Epithelial cell of proximal tubule (primary cell): ENCODE measurements at places on chromosomes 2 and 18. TPM values are rescaled to one million over a fixed set of nuclear protein-coding genes. Genes with fewer than 3 reads are reported as not detected.

- peak; percentile 81 for DNase-seq
These were observed 55.7 kb downstream of the CCDC93 start for GRCh38 chr2:117958186-117958585.

The TMEM169 gene
- 2.9 and 3.1 TPM in 2 replicates for total RNA-seq

DNA sequence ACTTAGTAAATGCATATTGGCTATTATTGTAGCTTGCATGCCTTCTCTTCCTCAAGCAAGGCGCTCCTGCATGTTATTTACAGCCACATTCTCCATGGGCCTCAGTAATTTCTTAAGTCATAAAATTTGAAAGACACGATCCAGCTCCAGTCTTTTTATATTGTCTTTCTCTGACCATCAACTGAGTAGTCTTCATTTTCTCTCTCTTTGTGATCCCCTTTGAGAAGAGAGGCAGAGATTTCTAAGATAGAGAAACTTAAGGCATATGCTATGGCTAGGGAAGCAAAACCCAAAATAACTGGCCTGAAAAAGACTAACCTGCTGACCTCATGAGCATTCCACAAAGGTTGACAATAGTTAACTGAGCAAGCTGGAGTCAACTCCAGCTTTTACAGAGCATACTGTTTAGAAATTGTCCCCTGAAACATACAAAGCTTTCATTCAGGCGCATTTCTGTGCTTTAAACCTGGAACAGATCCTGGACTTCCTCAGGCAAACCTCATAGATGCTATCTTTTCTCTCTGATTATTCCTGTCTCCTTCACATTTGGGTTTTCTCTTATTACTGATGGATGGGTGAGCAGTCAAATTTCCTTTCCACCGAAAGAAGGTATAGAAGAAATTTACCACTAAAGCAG lies 4.6 kb downstream of the DPP4 start:
- DNase-seq, result no peak

- no peak for DNase-seq
These were observed 41.3 kb downstream of the LHCGR start for GRCh38 chr2:48714245-48714644.

The IL1RN gene
- 0.29 and 1.1 TPM in 2 replicates for total RNA-seq

- no peak for DNase-seq
These were observed 21.6 kb downstream of the TMEM18 start for GRCh38 chr2:655626-656025.

DNA sequence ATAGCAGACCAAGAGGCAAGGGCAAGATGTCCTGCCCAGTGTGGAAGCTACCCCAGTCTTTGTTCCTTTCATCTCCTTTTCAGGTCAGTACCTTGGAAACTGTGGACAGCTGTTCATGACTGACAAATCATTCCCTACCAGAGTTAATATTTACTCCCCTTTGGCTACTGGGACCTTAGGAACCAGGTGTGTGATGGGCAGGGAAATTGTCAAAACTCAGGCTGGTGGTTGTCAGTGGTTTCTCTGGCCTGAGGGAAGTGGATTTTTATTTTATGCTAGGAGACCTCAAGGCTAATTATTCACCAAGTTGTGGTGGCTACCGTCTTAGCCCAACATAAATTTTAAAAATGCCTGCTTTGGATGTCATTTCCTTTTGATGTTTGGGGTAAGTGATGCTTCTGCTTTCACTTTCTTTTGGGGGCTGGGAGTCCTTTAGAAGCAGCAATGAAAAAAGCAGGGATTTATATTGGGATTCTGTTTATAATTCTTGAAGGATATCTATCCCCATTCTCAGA lies 119.3 kb downstream of the SETBP1 start:
- no peak for DNase-seq

The SCN9A gene
- 0.87 and 2.1 TPM in 2 replicates for total RNA-seq

- no peak for DNase-seq
These were observed 298.9 kb upstream of the NCKAP5 start for GRCh38 chr2:133867166-133867565.

GRCh38 chr2:143776526-143777297 lies 647.5 kb downstream of the ARHGAP15 start:
- no peak for DNase-seq

GRCh38 chr2:230716588-230716987 lies 3.9 kb downstream of the CAB39 start:
- no peak for DNase-seq

DNA sequence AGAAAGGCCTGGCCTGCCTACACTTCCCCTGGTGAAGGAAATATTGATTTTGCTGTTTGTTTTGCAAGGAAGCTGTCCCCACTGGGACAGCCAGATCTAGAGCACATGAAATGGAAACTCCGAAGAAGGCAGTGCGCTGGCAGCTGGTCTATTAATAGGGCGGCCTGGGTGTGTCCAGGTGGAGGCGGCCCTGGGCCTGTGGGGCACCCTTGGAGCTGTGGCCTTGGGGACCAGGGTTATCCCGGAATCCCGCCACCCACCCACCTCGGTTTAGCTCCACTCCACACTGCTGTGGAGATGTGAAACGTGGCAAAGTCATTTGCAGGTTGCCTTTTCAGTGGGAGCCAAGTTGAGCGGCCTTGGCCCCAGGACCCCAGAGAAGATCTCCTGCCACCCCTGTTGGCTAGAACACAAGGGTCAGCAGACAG lies 204.3 kb downstream of the KLHL29 start:
- no peak for DNase-seq

DNA sequence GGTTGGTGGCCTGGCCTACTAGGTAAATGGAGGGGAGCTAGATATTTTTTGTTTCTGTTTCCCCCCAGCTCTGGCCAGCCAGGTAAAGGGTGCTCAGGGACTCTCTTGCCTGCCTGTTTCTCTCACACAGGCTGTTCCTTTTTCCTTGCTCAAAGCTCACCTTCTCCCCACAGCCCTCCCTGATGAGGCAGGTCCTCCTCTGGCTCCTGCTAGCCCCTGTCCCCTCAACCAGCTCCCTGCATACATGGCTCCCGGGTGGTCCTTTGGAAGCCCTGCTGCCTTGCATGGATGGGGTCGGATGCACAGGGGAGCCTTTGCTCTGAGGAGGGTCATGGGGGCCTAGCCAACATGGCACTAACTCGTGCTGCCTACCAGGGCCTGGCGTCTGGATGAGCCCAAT lies 27.8 kb downstream of the DYSF start:
- DNase-seq, result no peak

GRCh38 chr2:241061275-241061674 lies 40.8 kb downstream of the MTERF4 start:
- no peak for DNase-seq

DNA sequence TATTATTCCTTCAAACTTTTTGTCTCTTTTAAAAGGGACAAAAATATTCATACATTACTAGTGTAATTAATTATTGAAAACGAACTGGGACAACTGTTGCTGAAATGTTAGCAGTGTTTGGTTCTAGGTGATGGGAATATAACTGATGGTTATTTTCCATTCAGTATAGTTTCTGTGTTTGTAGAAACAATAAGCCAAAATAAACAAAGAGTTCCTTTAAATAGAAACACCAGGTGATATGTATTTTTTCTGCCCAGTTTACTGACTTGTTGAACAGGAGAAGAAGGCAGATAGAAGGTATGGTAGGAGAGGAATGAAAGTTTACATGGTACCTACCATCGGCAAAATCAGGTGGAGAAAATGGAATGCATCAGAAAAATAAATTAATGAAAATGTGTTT lies 74.2 kb downstream of the LYPD6B start:
- DNase-seq, result no peak

DNA sequence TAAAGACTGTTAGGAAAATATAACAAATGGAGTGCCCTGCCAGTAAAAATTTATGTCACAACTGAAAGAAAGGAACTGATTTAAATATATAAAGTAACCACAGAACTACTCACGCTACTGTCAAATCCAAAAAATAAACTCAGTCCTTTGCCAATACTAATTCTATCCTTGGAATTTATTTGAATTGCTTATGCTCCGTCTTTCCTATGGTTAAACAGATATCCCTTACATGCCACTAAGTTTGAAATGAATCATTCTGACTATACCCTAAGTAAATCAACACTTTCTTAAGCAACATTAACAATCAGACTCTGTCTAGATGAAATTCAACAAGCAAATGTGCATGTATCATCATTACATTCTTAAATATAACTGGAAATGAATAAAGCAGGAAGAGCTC lies 9.8 kb downstream of the HNRNPLL start:
- no peak for DNase-seq

GRCh38 chr18:43870626-43871025 lies 593.3 kb upstream of the SYT4 start:
- DNase-seq, result no peak

GRCh38 chr2:223161873-223162458 lies 110.0 kb downstream of the KCNE4 start:
- no peak for DNase-seq

GRCh38 chr18:6633310-6633709 lies 96.2 kb upstream of the ARHGAP28 start:
- DNase-seq, result no peak

- DNase-seq, result no peak
These were observed 130.2 kb downstream of the TMEM163 start for GRCh38 chr2:134588556-134588955.
